NCI-H1436 (cell line): ENCODE measurements at places on chromosomes 4 and X.

- no peak for DNase-seq
Measured at GRCh38 chr4:8708401-8709021, 115.9 kb downstream of the CPZ start.

- no peak for DNase-seq
Measured at GRCh38 chr4:44701037-44701436, 22.8 kb downstream of the GUF1 start.

DNA sequence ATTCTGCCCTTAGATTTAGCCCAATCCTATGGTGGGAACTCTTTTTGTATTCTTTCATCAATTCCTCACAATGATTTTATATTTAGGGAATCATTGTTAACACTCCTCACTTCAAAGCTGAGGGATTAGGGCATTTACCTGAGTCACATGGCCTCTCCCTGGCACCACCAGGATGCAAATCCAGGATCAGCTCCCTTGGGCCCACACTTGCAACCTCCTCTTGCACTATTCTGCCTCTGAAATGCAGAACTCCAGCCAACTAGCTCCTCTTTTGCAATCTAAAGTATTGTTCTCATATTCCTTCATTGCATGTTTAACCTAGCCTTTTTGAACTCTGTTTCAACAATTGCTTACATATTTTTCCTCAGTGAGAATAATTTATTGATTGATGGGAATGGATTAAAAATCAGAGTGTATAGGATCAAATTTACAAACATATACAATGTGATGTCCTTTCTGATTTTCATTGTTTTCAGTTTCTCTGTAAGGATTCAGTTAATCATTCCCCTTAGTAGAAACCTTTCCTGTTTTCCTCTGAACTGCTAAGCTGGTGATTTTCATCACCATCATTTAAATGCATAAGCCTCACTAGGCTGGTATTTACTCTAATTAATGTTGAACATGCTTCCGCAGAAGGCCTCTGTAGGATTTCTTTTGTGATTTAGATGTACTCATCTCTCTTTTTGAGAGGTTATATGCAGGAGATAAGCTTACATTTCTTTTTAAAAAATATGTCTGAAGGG, 3.3 kb upstream of the RELL1 start:
- no peak for DNase-seq

- no peak for DNase-seq
Measured at GRCh38 chrX:47745416-47745815, 86.4 kb upstream of the UXT start.

- DNase-seq = no peak
Measured at GRCh38 chrX:119709630-119710029, 16.7 kb upstream of the SEPTIN6 start.

DNA sequence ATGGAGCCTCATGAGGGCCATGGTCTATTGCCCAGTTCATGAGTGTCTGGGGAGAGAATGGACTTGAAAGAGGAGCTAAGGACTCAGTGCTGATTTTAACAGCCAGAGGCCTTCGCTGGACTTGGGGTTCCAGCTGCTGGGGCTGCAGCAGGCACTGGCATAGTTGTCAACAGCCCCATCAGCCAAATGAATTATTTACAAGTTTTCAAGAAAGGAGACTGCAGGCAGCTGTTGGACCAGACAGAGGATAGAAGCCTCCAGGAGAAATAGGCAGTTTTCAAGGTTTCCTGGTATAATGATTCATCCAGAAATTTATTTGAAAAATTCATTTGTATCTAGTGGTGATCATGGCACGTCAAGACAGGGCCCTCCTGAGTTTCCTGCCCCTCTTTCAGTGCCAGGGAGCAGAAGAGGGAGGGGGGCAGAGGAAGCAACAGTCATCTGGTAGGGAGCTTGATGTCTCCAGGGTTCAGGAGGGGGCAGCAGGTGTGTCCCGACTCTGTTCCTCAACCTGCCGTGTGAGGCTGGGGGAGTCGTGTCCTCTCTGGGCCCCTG, 63.1 kb upstream of the GPR78 start:
- DNase-seq = no peak

- no peak for DNase-seq
Measured at GRCh38 chrX:19683817-19684216, 168.5 kb upstream of the MAP3K15 start.

DNA sequence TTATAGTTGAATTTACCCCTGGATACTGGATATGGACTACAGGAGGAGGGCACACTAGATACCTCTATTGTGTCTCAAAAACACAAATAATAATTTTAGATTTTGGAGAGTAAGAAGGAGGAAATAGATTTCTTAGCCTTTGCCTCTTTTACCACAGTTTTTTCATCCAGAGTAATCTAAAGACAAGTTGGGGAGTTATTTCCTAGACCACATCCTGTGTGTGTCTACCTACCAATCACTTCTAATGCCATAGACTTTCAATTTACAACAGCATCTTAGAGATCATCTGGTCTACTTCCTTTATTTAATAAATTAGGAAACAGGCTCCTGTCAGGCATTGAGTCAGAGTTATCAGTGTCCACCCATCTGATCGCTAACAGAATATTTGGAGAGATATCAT, 191.5 kb downstream of the EDA start:
- no peak for DNase-seq

GRCh38 chrX:40976981-40977380, 108.3 kb upstream of the USP9X start:
- DNase-seq = no peak

DNA sequence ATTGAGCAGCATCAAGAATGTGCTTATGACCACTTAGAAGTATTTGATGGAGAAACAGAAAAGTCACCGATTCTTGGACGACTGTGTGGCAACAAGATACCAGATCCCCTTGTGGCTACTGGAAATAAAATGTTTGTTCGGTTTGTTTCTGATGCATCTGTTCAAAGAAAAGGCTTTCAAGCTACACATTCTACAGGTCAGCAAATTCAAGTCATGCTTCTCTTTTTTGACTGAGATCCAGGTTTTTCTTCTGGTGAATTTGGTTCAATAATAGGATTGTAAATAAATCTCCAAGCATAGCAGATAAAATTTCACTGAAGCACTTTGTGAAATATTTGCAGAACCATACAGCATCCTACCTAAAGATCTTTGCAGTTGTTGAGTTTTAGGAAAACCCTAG, 218.1 kb downstream of the TLL1 start:
- no peak for DNase-seq

GRCh38 chr4:168150420-168151050, 58.2 kb downstream of the ANXA10 start:
- no peak for DNase-seq

- no peak for DNase-seq
Measured at GRCh38 chrX:3271183-3271833, 75.1 kb downstream of the MXRA5 start.

DNA sequence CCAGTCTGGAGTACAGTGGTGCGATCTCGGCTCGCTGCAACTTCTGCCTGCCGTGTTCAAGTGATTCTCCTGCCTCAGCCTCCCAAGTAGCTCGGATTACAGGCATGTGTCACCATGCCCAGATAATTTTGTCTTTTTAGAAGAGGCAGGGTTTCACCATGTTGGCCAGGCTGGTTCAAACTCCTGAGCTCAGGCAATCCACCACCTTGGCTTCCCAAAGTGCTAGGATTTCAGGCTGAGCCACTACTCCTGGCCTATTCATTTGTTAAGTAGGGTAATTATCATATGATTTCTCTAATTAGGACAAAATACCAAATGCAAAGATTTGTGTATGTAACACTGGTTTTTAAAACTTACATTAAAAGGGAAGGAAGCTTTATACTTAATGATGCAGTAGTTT, 137.8 kb downstream of the GPM6A start:
- no peak for DNase-seq

DNA sequence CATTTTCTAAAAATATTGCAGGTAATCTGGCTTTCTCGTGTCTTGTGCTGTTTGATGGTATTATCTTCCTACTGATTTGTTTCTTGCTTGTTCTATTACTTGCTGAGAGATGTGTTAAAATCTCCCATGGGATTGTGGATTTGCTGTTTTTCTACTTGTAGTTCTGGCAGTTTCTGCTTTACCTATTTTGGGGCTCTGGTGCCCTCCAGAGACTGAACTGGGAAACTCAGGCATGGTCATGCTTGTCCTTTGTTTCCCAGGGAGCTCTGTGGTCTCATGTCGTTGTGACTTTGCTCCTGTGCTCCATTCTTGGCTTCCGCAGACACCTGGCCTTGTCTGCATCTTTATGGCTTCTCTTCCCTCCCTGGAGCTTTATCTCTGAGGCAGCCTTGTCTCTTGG, 39.5 kb downstream of the NSD2 start:
- DNase-seq = peak; percentile 13

DNA sequence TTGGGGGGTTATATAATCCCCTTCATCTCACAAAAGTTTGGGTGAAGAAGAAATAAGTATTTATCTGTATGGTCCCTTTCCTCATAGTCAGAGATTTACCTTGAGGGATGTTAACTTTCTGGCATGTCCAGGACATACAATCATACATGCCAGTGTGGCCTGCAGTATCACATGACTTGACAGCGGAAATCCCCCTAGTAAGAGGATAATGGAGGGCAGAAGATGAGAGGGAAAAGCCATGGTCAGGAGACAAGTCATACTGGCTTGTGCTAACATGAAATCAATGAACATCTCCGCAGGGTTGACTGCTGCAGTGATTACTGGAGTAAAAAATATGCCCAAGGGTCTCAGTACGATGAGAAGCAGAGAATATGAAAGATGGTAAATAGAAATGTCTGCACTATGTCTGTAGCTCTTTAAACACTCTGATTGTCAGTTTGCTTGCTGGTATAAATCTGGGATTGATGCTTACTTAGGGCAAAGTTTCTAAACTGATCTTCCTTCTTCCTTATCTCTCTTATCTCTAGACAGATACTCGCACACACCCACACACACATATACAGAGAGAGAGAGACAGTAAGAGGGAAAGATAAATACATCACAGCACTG, 1385.6 kb upstream of the ADGRL3 start:
- DNase-seq = no peak

- no peak for DNase-seq
Measured at GRCh38 chr4:19327364-19327763, 924.3 kb upstream of the SLIT2 start.

- no peak for DNase-seq
Measured at GRCh38 chr4:47054130-47054529, 22.8 kb downstream of the GABRB1 start.

DNA sequence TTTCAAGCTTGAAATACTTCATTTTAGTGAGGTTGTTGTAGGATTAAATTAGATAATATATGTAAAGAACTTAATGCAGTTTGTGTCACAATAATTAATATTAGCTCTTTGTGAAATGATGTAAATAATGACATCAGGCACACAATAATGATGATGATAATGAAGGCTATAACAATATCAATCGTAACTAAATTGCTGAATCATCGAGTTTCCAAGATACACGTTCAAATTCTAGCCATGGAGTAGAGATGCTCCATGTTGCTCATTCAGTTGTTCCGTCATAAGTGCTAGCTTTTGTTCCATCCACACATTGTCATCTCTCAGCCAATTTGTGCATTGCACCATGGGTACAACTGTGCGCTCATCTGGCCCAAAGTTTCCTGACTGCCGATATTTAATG, 83.1 kb downstream of the CPXCR1 start:
- DNase-seq = no peak

DNA sequence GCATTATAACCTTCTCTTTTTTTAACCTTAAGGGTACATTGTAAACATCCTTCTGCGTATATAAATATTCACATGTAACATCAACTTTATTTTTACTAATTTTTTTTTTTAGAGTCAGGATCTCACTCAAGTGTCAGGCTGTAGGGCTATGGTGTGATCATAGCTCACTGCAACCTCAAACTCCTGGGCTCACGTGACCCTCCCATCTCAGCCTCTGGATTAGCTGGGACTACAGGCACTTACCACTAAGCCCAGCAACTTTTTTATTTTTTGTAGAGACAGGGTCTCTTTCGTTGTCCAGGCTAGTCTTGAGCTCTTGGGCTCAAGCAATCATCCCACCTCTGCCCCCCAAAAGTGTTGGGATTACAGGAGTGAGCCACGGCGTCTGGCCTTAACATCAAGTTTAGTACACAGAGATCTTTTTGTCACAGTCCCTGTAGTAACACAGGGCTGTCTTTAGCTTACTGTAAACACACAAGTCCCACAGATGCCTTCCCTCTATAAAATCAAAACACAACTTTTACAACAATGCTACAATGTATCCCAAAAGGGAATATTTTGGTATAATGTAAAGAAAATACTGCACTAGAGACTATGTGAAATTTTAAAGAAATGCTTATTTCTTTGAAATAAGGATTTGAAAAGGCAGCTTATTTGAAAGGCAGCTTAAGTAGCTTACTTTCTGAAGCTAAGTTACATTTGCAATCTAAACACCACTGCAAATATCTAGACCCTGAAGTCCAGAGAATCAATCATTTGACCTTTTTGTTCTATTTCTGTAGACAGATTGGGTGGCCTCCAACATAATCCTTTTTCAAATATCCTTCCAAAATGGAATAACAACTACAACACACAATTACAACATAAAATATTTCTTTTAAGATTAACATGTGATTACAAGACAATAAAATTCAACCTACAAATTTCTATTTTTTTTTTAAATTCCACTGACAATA, 116.0 kb downstream of the APBB2 start:
- DNase-seq = no peak

GRCh38 chr4:102598762-102599374, 97.7 kb downstream of the NFKB1 start:
- DNase-seq = no peak

GRCh38 chrX:152821145-152821765, 9.3 kb downstream of the CETN2 start:
- DNase-seq = peak; percentile 27

DNA sequence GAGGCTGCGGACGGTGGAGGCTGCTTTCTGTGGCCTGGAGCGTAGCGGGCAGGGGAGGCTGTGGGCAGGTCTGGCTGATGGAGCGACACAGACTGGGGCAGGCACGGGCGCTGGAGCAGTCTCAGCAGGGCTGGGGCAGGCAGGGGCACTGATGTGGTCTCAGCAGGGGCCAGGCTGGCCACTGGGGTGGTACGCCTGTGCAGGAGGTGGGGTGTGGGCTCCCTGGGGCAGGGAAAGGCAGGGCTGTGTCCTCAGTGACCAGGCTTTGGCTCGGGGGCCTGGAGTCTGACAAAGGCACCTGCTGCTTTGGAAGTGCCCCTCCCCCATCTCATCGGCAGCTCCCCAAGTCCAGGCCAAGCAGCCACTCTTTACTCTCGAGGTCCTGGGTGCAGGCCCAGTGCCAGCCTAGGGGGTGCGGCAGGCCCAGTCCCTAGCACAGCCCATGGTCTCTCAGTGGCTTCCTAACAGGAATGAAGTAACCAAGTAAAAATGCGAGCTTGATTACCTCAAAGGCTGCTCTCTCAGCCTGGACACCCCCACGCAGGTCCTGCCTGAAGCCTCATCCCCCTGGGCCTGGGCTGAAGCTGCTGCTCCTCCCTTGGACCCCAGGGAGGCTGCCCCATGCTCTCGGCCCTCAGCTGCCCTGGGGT, 55.5 kb downstream of the ADRA2C start:
- no peak for DNase-seq

DNA sequence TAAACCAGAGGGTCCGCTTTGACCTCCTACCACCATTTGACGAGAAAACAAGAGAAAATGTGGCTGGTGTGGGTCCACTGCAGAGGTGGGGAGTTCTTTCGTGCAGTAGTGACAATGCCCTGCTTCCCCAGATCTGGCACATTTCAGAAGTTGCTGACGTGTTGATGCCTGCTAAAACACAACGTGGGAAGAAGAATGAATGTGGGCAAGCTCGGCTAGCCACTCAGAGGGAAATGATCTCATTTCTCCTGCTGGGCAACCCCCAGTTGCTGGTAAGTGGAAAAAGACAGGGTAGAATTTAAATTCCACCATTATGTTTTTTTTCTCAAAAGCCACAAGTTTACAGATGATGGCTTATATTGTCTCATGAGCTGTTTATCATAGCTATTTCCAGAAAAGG, 77.9 kb downstream of the LUZP4 start:
- no peak for DNase-seq
